ENCODE measurements at places on chromosomes 5 and 9. TPM values are rescaled to one million over a fixed set of nuclear protein-coding genes. Genes with fewer than 3 reads are reported as not detected.

Gene TEX48
- total RNA-seq = not detected

Gene MARCOL
- not detected for total RNA-seq

GRCh38 chr5:137305971-137306602, 193.0 kb downstream of the SPOCK1 start:
- H3K36me3 ChIP-seq = no peaks in the 10 kb centered on the region
- no peaks in the 10 kb centered on the region for H3K27me3 ChIP-seq
- DNase-seq = no peak
- H3K27ac ChIP-seq = no peak overlapping the region

GRCh38 chr5:124193371-124193789, 553.1 kb downstream of the ZNF608 start:
- no peaks in the 10 kb centered on the region for H3K36me3 ChIP-seq
- H3K4me3 ChIP-seq = no peak overlapping the region
- DNase-seq = no peak
- no peaks in the 10 kb centered on the region for H3K27me3 ChIP-seq
- H3K4me1 ChIP-seq = no peaks in the 10 kb centered on the region
- H3K27ac ChIP-seq = no peak overlapping the region

DNA sequence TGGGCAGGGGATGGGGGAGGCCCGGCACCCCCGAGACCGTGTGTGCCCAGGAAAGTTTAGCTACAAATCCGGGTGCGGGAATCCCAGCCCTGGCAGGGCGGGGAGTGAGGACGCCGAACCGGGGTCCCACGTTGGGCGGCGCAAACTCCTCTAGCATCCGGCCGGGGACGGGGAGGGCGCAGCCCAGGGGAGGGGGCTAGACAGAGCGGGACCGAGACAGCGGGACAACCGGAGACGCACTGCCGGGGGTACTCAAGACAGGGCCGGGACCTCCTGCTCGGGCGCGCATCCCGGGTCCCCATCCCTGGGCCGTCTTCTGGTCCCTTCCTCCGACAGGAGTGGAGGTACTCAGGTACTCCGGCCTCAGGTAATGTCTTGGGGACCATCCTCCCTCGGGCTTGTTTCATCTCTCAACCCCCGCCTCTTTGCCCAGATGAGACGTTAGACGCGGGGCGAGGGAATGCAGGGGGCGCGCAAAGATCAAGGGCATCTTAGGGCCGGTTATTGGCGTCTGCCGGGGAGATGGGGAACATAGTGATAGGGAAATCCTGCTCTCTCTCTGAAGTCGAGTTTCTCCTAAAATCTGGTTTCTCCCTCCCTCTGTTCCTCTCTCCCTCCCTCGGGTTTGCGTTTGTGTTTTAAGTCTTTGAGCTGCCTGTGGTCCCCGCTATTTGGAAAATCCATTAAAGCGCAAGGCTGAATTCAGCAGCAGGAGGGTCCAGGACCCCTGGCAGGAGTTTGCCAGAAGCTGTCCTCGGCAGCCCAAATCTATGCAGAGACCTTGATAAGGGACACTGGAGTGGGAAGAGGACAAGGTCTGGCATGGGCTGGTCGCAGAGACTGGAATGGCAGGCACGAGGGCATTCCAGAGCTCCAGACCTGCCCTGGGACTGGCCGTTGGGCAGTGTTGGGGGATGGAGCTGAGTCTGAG, 815 bp downstream of the PDZD2 start:
- peak overlapping the region; percentile 12 for H3K4me3 ChIP-seq
- no peaks in the 10 kb centered on the region for H3K36me3 ChIP-seq
- H3K4me1 ChIP-seq = peaks cover 5% of the 10 kb centered on the region
- no peaks in the 10 kb centered on the region for H3K27me3 ChIP-seq
- H3K27ac ChIP-seq = no peak overlapping the region
- no peak for DNase-seq

DNA sequence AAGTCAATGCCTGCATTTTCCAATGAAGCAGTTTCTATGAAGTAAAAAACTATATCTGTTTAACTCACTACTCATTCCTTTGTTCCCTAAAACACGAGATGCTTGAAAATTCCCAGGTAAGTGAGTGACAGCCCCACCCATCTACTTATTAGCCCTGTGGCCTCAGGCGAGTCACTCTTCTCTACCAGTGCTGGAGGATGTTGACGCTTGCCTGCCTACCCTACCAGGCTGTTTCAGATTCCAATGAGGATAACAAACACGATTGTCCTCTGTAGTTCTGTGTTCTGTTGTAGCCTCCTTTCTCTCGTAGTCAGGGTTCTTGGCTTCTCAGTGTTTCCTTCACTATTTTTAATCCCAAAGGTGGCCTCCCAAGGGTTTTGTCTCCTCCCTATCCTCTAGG, 388.8 kb downstream of the KDM4C start:
- no peak overlapping the region for H3K4me3 ChIP-seq
- no peak for DNase-seq
- no peaks in the 10 kb centered on the region for H3K4me1 ChIP-seq
- H3K27me3 ChIP-seq = no peaks in the 10 kb centered on the region
- no peak overlapping the region for H3K27ac ChIP-seq

DNA sequence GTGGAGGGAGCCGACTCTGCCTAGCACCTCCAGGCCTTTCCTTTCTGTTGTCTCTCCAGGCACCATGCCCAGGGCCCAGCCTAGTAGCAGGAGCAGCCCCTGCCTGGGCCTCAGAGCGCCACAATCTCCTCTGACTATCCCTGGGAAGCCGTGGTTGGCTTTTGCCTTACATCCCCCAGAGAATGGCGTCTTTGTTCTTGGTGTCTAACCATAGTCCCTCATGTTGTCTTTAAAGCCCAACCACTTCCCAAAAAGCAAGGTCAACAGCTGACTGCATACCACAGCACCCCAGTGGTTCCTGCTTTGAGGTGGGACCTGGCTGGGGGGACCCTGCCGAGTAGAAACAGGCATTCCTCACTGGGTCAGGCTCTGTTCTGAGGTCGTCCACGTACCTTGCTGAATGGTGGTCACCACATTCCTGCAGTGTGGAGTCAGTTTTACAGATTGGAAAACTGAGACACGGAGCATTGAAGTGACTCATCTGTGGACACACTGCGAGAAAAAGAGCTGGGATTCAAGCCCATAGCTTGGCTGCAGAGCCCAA, 13.7 kb upstream of the CERCAM start:
- DNase-seq = no peak
- no peak overlapping the region for H3K27ac ChIP-seq
- H3K27me3 ChIP-seq = no peaks in the 10 kb centered on the region
